A549 treated with GW870086 at 1 μM for 4 hours (cell line): ENCODE measurements at places on chromosomes 7 and 10. TPM values are rescaled to one million over a fixed set of nuclear protein-coding genes. Genes with fewer than 3 reads are reported as not detected.

Gene INSYN2A
- 2.0 to 2.4 TPM (median 2.3 TPM) in 5 replicates for total RNA-seq

Gene TRIM50
- 0.08 TPM in 1 of 5 replicates, not detected in the others for total RNA-seq

Gene SP4
- total RNA-seq = 0.69 to 1.2 TPM (median 1.1 TPM) in 5 replicates

Gene DNAJC12
- total RNA-seq = 59.2 to 73.8 TPM (median 66.7 TPM) in 5 replicates

Gene STOX1
- 0.24 to 0.80 TPM (median 0.65 TPM) in 5 replicates for total RNA-seq
